ENCODE measurements at places on chromosomes 6 and 20. TPM values are rescaled to one million over a fixed set of nuclear protein-coding genes. Genes with fewer than 3 reads are reported as not detected.

Gene PCED1A
- 9.4 TPM for total RNA-seq

Gene SLPI
- total RNA-seq: not detected

Gene PKIG
- total RNA-seq: 37.1 TPM

Gene BCL2L1
- 44.9 TPM for total RNA-seq

Gene TNNC2
- 2,844 TPM for total RNA-seq

Gene ADGRF5
- total RNA-seq: 26.1 TPM

Gene LATS1
- total RNA-seq: 15.1 TPM

Gene WFDC12
- not detected for total RNA-seq

Gene MLN
- not detected for total RNA-seq

Gene NKX2-2
- total RNA-seq: not detected

Measured in skeletal muscle tissue (tissue), 5 donors.